ENCODE measurements at places on chromosomes 7 and 10. TPM values are rescaled to one million over a fixed set of nuclear protein-coding genes. Genes with fewer than 3 reads are reported as not detected.

The PNLIPRP1 gene
- not detected for total RNA-seq

The PGAM2 gene
- 1.7 TPM for total RNA-seq

The EPHA1 gene
- 43.5 TPM for total RNA-seq

The ZNF511 gene
- total RNA-seq: 36.8 TPM

The KCNIP2 gene
- total RNA-seq: 2.0 TPM

The ACSL5 gene
- total RNA-seq: 36.7 TPM

The HOXA3 gene
- total RNA-seq: not detected

The PTN gene
- total RNA-seq: not detected

The DHTKD1 gene
- total RNA-seq: 10.3 TPM

The SLC39A12 gene
- not detected for total RNA-seq

GRCh38 chr10:70921285-70921684 is 32.9 kb upstream of the PCBD1 start:
- no peak for DNase-seq

DNA sequence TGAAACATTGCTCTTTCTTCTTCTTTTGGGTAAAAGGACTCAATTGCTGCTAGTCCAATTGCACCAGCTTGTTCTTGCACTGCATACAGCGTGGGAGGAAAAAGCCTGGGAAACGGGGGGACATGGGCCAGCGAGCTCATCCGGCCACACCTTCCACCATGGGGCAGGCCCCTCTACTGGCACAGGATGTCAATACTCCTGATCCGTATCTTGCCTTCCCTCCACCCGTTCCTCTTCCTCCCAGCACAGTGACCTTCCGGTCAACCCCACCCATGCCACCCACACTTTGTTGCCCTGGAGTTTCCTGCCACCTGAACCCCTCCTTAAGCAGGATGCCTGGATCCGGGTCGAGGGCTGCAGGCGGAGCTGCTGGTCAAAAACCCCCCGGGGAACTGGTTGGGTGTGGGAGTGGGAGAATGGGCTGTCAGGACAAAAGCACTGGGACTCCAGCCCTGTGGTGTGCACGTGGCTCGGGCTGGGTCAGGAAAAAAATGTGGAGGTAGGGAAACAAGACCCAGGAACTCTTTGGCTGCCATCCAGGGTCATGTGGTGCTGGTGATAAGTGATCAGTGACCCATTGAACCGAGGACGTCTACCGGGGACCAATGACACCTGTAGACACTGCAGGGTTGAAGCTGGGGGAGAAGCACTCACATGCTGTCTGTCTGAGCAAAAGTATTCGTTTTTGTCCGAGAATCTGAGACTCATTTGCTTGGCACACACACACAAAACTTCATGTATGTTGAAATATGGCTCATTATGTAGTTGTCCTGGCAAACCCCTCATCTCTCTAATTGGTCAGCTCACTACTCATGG is 8.1 kb downstream of the IL2RA start:
- DNase-seq: no peak

DNA sequence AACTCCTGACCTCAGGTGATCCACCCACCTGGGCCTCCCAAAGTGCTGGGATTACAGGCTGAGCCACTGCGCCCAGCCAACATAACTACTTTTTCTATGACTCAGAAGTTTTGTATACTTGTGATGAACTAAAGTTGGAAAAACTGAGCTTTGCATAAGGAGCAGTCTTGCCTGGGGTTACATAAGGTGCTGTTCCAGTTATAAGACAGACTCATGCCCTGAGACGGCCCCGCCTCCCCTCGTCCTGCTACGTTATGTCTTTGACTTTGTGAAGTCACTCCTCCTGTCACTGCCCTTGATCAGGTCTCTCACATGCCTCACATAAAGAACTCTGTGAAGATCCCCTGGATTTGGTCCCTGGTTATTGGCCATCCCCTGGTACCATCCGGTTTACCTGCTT is 40.4 kb upstream of the OPN4 start:
- no peak for DNase-seq

DNA sequence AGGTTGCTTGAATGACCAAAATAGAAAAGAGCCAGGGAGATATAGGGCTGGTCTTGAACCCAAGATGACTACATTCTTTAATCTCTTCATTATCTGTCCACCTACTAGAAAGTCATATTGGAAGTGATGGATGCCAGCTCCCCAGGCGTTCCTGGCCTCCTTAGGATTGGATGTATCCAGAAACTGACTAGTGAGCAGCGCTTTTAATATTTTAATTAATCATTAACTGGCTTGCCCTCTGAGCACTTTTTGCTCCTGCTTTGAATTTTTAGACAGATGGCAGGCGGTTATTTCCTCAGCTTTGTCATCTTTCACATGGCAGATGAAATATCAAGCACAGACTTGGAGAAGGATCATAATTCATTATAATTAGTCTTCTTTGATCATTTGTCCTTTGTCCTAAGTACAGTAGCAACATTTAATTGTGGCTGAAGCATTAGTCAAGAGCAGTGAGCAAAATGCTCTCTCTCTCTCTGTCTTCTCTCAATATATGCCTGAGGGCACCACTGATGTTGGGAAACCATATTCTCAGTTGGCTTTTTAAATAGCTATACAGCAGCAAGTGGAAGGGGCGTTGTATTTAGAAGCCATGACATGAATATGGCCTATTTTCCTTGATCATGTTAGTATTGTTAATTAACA is 588.0 kb downstream of the NRG3 start:
- no peak for DNase-seq

- no peak for DNase-seq
These were observed 213.3 kb downstream of the CUX1 start for GRCh38 chr7:102030696-102031095.

- no peak for DNase-seq
These were observed 20.4 kb downstream of the SLC13A4 start for GRCh38 chr7:135707570-135707966.

DNA sequence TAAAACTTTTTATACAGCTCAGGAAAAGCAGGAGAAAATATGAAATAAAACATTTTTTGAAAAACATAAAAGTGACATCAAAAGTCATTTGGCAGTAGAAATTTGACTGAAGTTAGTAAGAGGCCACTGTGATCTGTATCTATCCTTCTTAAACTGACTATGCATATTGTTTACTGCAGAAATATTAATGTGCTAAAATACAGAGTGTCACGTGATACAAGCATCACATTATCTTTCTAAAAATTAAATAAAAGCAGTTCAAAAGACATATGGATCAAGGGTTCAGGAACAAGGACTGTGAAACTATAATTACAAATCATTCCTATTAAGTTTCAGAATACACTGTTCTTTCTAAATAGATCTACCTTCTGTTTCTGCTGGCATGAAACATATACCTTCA is 33.7 kb downstream of the PARP12 start:
- no peak for DNase-seq

- no peak for DNase-seq
These were observed 20.0 kb upstream of the RABGEF1 start for GRCh38 chr7:66720561-66720960.

DNA sequence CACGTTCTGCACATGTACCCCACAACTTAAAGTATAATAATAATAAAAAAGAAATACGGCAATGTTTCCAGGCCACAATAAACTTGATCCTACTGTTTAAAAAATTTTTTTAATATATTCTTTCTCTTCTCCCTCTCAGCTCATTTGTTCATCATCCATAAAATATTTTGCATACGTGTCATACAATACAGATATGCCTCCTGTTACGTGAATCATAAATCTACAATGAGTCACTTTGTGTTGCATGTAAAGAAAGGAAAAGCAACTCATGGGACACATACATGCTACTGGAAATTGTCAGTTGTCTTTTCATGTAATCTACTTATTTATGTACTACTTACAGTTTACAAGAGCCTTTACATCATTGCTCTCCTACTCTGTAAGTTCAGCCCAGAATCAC is 1.1 kb upstream of the TECTB start:
- DNase-seq: no peak

GRCh38 chr10:13347043-13347499 is 1.0 kb downstream of the SEPHS1 start:
- DNase-seq: no peak

- DNase-seq: no peak
These were observed 427.1 kb upstream of the GALNT17 start for GRCh38 chr7:70704831-70705346.

DNA sequence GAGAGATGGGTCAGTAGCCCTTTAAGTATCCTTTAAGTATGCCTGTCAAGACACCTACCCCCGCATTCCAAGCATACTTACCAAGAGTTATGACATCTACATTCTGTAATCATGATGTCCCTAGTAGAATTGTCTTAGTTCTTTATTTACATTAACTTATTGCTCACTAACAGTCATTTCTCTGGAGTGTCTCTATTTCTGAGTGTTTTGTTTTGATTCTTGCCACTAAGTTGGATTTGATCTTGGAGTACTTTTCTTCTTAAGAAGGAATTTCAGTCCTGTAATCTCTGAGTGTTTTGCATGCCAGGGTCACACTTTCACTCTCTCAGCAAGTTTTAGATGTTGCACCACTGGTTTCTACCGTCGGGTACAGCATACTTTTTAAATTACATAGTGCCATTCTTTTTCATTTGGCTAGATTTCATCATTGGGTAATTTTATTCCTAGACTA is 1053.9 kb downstream of the KCNMA1 start:
- no peak for DNase-seq

DNA sequence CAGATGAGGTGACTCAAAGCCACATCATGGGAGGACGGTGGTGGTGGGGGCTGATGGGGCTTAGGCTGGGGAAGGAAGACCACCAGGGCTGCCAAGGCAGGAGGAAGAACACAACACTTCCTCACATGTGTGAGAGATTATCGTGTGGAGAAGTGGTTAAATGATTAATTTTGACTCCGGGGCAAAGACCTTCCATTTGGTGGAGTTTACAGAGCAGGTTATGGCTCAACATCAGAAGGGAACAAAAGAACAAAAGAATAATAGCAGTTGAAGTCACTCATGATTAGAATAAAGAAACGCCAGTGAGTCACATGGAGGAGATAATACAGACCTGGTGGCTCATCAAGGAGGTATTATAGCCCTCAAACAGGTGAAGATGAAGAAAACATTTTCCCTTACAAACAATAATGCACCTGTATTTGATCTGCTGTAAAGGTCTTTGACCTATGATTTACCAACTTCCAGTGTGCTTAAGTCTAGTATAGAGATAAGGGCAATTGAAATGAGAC is 170.1 kb downstream of the PKD1L1 start:
- DNase-seq: no peak

DNA sequence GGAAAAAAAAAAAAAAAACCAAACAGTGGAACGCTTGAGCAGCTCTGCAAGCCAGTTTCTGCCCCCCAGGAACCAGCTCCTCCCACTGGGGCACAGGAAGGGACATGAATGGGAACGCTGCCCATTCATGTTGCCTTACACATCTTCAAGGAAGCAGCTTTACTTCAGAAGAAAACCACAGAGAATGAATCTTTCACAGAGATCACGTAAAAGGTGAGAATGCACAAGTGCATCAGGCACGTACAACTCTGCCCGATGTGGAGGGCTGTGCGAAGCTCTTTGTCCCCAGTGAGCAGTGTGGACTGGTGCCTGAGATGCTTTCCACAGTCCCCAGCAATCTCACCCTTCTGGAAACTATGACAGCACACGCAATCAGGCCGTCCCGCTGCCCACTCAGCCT is 106.2 kb downstream of the DLG5 start:
- DNase-seq: no peak

DNA sequence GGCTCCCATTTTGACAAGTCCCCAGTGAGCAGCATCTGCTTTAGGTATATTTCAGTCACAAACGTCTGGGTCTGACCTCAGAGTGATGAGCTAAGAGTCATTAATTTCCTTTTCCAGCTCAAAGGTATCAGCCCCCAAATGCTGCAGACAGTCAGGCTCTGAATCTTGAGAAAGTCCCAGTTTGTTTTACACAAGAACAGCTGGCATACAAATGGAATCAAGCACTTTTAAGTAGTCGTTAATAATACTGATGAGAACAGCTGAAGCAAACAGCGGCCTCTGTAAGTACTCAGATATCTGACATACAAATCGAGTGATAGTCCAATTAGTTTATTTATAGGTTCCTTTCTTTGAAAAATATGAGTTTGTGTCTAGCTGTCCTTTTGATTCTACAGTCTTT is 49.4 kb upstream of the MSRB2 start:
- no peak for DNase-seq

- no peak for DNase-seq
These were observed 28.4 kb downstream of the BMPER start for GRCh38 chr7:33933611-33934281.

GRCh38 chr7:130875-131780 is 61.2 kb upstream of the FAM20C start:
- no peak for DNase-seq

- no peak for DNase-seq
These were observed 23.2 kb downstream of the PNLIPRP3 start for GRCh38 chr10:116450861-116451260.

GRCh38 chr10:47418321-47418720 is 34.2 kb upstream of the ZNF488 start:
- DNase-seq: no peak

GRCh38 chr7:125218076-125218475 is 288.5 kb upstream of the POT1 start:
- DNase-seq: no peak

GRCh38 chr7:44235066-44235465 is 34.3 kb downstream of the YKT6 start:
- no peak for DNase-seq

GRCh38 chr7:28711114-28711513 is 247.0 kb downstream of the TRIL start:
- no peak for DNase-seq
